ENCODE measurements at places on chromosomes 7 and 10. TPM values are rescaled to one million over a fixed set of nuclear protein-coding genes. Genes with fewer than 3 reads are reported as not detected.
A peak's percentile ranks its signal among the peaks of the same experiment; 100 is the strongest.

Gene UTF1
- total RNA-seq, result not detected

Gene PNLIP
- total RNA-seq, result 2.7 TPM

Gene UFSP1
- 2.0 TPM for total RNA-seq

Gene PIK3CG
- 5.9 TPM for total RNA-seq

Gene GRM3
- not detected for total RNA-seq

Gene MRLN
- total RNA-seq, result not detected

Gene MSMB
- total RNA-seq, result not detected

Gene TRIM73
- 2.9 TPM for total RNA-seq

Gene PPP1R17
- total RNA-seq, result not detected

Gene CALY
- total RNA-seq, result not detected

Gene CARD11
- 1.9 TPM for total RNA-seq

Gene LRRC72
- not detected for total RNA-seq

Gene MNX1
- total RNA-seq, result not detected

Gene KIF11
- total RNA-seq, result 1.7 TPM

DNA sequence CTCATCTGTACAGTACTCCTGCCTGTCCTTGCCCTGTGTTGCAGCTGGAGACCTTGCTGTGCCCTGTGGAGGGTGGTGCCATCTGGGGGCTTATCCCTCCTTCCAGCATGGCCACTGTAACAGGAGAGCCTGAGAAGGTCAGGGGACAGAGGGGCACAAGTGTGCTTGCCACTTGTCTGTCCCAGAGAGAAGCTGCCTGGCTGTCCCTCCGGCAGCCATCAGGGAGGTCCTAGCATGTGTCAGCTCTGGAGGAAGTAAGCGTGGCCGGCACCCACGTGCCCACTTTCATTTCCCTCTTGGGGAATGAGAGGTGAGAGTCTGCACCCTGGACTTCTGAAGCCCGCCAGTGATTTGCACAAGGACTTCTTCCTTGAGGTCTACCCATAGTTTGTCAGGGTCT, 97.0 kb upstream of the PPIF start:
- DNase-seq, result no peak

- DNase-seq, result no peak
Measured at GRCh38 chr10:97506199-97506991, 7.7 kb downstream of the UBTD1 start.

GRCh38 chr7:23893176-23893941, 183.3 kb downstream of the STK31 start:
- no peak for DNase-seq

- DNase-seq, result no peak
Measured at GRCh38 chr10:7035126-7035761, 375.6 kb downstream of the SFMBT2 start.

GRCh38 chr7:106679153-106679931, 18.4 kb upstream of the CCDC71L start:
- no peak for DNase-seq

GRCh38 chr7:148723166-148723559, 24.5 kb downstream of the CUL1 start:
- DNase-seq, result no peak

GRCh38 chr10:31584876-31585275, 265.9 kb downstream of the ZEB1 start:
- no peak for DNase-seq

DNA sequence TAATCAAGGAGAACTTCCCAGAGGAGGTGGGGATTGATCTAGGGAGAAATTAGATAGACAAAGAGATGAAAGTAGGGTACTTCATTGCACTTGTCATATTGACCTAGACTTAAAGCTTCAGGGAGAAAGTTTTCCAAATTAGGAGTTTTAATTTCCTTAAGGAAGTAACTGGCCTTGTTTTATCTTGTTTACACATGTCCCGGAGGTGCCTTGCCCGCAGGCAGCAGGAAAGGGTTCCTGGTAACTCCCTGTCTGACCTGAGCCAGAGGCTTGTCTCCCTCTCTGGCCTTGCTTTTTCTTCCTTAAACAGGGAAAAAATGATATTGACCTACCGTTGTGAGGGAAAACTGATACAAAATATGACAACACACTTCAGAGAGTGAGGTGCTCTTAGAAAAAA, 181.6 kb downstream of the EVX1 start:
- no peak for DNase-seq

DNA sequence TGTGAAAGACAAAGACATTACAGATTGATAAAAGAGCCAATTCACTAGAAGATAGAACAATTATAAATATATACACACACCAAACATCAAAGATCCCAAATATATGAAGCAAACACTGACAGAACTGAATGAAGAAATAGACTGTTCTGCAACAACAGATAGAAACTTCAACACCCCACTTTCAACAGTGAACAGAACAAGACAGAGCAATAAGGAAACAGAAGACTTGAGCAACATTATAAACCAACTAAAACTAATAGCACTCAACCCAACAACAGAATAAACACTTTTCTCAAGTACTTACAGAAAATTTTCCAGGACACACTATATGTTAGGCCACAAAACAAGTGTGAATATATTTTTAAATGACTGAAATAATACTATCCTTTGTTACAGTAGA, 10.9 kb downstream of the CDCA7L start:
- no peak for DNase-seq

GRCh38 chr7:120053390-120053961, 219.5 kb upstream of the KCND2 start:
- no peak for DNase-seq

DNA sequence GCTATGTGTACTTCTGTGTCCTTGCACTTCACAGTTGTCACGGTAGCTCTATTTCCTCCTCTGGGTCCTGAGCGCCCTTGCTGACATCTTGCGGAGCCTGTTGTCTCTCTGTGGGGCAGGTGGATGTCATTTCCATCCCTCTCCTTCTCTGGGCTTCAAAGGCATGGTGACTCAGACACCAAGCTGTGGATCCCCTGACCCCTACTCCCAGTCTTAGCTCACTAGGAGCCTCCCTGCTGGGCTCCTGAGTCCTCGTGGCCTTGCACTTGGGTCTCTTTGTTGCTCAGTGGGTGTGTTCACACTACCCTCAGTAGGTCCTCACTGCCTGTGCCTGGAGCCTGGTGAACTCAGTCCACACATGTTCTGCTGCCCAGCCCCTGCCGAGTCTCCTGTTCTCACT, 100.3 kb upstream of the PAX2 start:
- no peak for DNase-seq

DNA sequence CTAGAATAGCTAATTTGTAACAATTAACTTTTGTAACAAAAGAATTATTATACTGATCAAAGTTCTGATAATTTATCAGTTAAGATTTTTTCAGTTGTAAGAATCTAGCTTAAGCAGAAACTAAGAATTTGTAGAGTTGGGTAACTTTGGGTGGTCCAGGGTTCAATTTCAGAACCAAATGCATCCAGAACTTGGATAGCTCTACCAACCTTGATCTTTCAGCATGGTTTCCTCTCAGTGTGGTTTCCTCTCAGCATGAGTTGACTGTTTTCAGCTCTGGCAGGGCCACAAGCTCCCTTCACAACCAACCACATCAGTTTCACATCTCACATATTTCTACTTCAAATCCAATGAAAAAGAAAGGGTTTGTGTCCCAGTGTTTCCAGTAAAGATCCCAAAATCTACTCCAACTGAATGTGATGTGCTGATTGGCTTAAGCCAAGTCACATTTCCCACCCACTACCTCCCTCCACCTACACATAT, 3.3 kb upstream of the FAS start:
- DNase-seq, result no peak

GRCh38 chr7:21334906-21335305, 93.0 kb upstream of the SP4 start:
- DNase-seq, result no peak

GRCh38 chr7:149427893-149428292, 33.0 kb downstream of the ZNF777 start:
- no peak for DNase-seq

DNA sequence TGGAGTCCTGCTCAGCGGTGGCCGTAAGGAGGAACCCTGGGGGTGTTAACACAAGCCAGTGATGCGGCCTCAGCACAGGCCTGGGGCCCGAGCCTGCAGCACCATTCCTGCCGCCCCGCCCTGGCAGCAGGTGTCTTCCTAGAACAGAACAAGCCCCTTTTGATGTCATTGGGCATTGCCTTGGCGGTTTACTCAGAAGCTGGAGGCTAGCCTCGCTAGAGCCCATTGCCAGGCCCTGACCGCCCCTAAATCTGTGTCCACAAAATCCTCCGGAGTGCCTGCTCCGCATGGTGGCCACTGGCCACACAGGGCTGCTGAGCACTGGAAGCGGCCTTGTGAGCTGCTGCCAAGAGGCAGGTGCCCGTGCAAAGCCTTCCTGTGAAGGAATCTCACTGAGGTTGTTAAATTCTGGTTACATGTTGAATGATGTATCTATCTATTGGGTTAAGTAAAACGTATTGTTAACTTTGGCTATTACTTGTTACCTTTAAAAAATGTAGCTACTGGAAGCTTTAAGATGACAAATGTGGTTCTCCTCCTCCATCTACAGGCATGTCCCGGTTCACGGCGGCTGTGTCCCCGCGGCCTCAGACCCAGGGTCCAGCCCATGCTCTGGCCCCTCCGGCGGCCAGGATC, 1.2 kb upstream of the INPP5A start:
- DNase-seq, result peak; percentile 77

DNA sequence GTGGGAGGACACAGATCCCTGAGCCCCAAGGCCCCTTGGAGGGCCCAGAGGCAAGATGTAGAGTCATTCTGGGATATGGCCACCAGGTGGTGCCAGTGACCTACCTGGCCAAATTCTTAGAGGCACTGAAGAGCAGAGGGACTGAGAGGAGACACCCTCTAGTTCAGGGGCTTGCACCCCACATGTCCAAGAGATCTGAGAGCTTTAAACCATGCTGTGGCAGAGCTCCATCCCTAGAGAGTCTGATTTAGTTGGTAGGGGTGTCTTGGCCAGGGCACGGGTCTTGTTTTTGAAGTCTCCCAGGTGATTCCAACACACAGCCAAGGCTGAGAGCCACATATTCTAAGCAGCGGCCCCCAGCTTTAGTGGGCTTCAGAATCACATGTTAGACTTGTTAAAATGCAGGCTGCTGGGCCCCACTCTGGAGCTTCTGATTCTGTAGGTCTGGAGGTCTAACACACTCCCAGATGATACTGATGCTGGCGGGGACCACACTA, 52.5 kb downstream of the PRF1 start:
- DNase-seq, result peak; percentile 74

DNA sequence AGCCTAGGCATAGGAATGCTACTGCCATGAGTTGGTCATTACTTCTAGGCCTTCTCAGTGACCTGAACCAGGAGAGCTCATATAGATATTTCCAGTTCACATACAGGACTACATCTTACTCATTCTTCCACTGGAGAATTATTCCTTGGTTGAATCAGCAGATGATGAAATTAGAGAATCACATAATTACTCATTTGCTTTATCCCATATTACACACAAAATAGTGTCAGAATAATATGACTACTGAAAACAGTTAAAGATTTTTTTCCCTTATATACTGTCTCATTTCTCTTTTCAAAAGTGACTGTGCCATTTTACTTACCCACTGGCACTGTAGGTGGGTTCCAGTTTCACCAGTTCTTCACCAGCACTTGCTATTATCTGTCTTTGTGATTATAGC, 18.5 kb downstream of the BMS1 start:
- DNase-seq, result no peak

GRCh38 chr10:118054383-118054782, 7.6 kb upstream of the RAB11FIP2 start:
- DNase-seq, result no peak

DNA sequence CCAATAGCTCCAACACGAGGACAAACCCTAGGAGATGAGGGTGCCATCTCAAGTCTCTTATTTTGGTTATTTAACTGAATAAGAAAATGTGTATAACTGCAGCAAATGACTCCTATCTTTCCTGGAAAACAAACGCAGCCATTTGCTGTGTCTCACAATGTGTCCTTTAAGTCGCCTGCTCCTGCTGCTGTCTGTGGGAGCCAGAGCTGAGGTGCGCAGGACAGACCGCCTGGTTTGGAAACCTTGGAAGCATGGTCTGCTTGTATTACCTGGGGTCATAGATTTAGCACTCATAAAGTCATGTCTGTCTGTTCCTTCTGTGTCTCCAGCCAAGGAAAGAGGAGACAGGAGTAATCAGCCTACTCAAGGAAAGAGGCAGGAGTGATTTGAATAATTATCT, 760.2 kb downstream of the GRID1 start:
- no peak for DNase-seq

GRCh38 chr10:56319386-56319785, 41.7 kb downstream of the ZWINT start:
- DNase-seq, result no peak

- no peak for DNase-seq
Measured at GRCh38 chr7:100856871-100857282, 4.4 kb downstream of the SLC12A9 start.

- no peak for DNase-seq
Measured at GRCh38 chr7:136956232-136956631, 87.8 kb downstream of the CHRM2 start.

- DNase-seq, result no peak
Measured at GRCh38 chr10:114166043-114166442, 8.0 kb downstream of the CCDC186 start.

- no peak for DNase-seq
Measured at GRCh38 chr7:84510505-84510904, 315.9 kb upstream of the SEMA3A start.

GRCh38 chr10:132973903-132974241, 31.5 kb upstream of the CFAP46 start:
- peak; percentile 21 for DNase-seq

DNA sequence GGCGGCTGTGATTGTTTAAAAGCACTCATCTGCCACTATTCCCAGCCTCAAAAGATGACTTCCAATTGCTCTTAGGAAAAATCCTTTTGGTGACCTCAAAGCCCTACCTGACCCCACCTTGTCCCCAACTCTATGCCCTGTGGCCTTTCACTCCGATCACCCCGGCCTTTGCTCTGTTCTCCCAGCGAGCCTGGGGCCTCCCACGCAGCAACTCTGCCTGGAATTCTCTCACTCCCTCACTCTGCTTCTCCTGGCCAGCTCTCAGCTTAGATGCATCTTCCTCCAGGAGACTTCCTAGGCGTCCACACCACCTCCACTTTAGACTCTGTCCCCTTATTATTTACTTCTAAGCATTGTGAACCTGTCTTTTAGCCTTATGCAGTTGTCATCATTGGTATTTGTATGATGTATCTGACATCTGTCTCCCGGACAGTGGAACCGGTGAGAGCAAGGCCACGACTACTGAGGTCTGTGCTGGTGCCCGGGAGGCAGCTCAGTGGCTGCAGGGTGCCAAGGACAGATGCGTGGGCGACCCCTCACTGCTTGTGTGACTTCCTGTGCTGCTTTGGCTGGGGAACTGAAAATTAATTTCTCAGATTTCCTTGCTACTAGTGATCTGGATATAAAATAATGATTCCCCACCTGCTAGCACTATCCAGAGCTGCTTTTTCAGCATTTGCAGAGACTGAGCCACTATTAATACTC, 63.0 kb downstream of the PIP4K2A start:
- no peak for DNase-seq

GRCh38 chr10:114876169-114876568, 54.6 kb downstream of the FHIP2A start:
- no peak for DNase-seq

- DNase-seq, result peak; percentile 45
Measured at GRCh38 chr10:132994185-132994796, 51.9 kb upstream of the CFAP46 start.
